ENCODE measurements at places on chromosomes 12 and 14.

- DNase-seq = no peak
Measured at GRCh38 chr12:123608182-123608581, 6.3 kb downstream of the DDX55 start.

DNA sequence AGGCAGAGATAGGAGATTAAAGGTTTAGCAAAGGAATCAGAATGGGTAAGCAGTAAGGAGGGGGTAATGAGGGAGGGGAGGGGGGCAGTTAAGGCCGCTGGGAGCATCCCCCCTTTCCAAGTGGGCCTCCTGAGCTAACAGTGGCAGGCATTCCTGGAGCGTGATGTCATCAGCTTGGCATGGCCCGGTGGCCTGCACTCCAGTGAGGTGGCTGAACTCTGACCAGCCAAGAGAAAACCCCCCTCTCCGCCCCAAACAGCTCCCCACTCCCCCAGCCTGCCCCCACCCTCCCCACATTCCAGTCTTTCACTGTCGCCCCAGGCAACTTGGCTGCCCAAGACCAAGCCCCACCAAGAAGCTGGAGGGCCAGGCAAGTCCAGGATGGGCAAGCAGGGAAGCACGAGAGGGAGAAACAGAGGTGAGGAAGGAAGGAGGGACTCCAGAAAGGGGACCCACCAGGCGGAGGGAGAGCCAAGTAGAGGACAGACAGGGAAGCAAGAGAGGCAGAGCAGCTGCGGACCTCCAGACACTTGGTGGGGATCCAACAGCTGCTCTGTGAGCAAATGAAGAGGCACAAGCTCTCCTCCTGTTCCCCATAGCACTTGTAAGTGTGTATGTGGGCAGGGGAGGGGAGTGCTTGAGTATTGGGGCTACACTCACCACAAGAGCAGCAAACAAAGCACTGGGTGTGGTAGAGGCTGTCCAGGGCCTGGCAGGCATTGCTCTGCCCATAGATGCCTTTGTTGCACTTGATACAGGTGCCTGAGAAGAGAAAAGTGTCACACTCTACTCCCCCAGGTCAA, 4.5 kb downstream of the AJUBA start:
- DNase-seq = no peak

- DNase-seq = peak; percentile 26
Measured at GRCh38 chr12:41663598-41664265, 475.6 kb downstream of the PDZRN4 start.

GRCh38 chr12:43586646-43587245, 34.7 kb upstream of the ADAMTS20 start:
- DNase-seq = no peak

DNA sequence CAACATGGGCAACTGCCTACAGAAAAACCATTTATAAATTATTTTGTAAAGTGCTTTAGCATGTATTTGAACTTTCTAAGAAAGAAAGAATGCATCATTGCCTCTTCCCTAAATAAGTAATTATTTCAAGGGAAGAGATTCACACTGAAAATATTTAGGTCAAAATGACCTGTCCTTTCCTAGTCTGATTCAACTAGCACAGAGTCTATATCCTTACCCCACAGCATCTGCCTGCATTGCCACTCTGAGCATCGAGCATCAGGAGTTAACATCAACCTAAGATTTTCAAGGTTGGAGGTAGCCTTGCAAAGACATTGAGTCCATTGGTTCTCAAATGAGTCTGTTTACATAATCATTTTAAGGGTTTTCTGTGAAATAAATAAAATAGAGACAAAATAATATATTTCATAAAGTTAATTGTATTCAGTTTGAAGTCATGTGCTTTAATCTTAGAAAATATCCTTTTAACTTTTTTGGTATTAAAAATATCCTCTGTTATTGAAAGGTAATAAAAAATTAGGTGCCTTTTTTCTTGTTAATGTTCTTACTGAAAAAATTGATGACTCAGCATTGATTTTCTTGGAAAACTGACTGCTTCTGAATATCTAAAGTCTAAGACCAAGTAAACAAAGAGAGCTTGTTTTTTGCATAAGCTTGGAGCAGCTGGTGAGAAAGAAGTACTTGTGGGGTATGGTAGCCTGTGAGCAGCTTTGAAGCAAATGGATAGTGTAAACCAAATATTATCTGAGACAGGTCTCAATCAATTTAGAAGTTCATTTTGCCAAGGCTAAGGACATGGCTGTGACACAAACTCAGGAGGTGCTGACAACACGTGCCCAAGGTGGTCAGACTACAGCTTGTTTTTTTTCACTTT, 269.0 kb upstream of the CLEC14A start:
- DNase-seq = no peak

GRCh38 chr14:98952593-98953350, 319.2 kb downstream of the BCL11B start:
- no peak for DNase-seq

DNA sequence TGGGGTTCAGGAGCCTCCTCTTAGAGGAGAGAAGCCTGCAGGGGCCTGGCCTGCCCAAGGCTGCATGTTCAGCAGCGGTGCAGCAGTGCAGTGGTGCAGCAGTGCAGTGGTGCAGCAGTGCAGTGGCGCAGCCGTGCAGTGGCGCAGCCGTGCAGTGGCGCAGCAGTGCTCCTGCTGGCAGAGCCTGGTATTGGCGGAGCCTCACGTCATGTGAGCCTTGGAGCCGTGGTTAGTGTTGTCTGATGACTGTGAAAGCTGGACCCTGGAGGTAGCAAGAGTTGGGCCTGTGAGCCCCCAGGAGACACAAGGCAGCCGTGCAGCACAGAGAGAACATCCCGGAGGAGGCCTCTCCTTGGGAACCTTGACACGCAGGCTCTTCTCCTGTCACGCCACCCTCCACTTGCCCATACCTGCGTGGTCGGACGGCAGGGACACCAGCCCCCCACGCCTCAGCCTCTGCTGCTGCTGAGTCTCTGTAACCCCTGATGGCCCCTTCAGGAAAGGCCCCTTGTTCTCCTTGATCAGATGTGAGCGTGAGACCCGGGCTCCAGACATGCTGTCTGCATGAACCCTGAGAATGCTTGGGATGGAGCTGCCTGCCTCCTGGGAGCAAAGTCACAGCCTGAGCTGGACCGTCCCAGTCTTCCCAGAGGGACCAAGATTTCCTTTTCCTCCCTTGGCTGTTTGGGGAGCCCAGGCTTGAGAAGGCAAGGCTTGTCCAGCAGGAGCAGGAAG, 193.7 kb downstream of the KIF26A start:
- DNase-seq = no peak

DNA sequence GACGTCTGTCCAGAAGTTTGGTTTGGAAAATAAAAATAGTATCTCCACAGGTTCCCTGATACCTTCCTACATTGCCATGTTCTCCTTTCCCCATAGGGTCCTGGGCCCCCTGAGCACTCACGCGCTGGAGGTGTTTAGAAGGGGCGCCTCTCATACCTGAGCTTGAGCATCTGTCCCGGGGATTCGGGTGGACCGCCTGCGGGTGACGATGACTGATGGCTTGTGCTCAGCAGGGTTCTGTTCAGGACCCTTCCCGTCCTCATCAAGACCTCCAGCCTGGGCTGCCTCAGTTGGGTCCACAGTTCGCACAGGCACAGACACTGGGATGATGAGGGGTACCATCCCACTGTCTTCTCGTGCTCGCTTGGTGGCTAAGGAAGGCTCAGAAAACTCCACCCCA, 22.7 kb upstream of the PNMA1 start:
- DNase-seq = no peak

DNA sequence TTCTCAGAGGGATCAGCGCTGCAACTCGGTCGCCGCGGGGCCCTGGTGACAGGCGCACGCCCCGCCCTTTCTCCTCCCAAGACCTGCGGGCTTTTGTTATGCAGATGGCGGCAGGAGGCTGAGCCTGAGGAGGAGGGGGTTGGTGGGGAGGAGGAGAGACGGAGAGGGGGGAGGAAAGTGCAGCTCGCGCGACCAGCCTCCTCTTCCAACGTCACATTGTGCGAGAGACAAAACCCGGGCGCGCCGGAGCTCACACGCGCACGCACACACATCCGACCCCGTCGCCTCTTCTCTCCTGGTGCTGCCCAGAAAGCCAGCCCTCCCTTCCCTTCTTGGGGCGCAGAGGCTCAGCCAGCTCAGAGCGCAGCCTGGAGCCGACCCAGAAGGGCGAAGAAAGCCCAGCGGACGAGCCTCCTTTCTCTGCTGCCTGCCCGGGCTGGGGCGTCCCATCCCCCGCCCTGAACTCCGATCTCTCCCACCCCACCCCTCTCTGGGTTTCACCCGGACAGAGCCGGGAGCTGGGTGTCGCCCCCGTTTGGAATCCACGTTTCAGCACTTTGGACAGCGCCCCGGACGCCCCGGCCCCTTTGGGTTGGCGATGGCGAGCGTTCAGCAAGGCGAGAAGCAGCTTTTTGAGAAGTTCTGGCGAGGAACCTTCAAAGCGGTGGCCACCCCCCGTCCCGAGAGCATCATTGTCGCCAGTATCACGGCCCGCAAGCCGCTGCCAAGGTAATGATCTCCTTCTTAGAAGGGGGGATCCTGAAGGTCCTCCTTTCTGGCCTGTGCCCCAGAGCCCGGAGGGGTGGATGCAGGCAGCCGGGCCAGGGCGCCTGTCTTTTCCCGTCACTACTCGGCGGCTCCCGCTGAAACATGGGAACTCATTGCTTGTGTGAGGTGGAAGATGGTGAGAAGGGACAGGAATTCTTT, at the start of gene SRRM4:
Gene SRRM4 (plus strand): TSS at position 257 of the 927 bp plus-strand sequence. CDS start 342 bp downstream, at position 599.
- peak; percentile 91 for DNase-seq

DNA sequence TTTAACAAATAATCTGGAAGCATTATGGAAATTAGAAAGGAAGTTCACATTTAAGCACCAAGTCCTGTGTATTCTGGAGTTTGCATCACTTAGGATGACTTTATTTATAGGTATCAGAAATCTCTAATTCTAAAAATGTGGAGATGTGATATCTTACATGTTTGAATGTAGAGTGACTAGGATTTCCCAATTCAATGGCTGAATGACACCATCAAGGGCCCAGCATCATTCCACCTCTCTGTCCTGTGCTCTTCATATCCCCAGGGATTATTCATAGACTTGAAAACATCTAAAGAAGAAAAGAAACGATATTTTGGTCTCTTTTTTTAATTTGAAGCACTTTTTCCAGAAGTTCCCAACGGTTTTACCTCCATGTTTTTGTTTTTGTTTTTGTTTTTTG, 15.2 kb upstream of the METAP2 start:
- DNase-seq = no peak

- peak; percentile 12 for DNase-seq
Measured at GRCh38 chr12:40946612-40947194, 241.4 kb upstream of the PDZRN4 start.

DNA sequence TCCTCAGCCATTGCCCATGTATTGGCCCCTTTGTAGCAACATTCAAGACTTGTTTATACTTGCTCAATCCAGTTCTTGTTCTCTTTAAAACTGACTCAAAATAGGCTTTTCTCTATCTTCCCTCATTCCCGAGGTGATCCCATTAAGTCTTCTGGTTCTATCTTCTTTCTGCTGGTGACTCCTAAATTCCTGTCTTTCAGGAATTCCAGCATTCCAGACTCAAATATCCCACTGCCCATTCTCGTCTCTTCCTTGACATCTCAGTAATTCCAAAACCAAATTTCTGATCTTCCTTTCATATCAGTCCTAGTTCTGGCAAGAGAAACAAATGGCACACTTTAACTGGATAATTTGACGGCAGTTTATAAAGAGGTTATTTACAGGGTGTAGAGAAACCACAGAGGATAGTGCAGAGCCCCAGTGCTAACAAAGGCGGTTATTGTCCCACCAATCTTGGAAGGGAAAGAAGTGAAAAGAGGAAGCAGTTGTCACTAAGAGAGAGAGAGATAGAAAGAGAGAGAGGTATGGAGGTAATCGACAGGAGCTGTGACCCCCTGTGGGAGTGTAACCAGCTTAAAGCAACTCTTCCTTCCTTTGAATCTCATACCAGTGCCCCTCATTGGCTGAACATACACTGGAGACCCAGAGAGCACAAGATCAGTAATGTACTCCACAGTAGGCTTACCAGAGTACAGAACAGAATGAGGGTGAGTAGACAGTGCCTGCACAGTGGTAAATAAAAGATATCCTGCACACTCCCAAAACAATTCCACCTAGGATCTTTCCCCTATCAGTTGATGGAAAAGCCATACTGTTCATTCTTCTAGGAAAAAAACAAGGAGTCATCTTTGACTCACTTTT, 177.6 kb upstream of the LMNTD1 start:
- no peak for DNase-seq

DNA sequence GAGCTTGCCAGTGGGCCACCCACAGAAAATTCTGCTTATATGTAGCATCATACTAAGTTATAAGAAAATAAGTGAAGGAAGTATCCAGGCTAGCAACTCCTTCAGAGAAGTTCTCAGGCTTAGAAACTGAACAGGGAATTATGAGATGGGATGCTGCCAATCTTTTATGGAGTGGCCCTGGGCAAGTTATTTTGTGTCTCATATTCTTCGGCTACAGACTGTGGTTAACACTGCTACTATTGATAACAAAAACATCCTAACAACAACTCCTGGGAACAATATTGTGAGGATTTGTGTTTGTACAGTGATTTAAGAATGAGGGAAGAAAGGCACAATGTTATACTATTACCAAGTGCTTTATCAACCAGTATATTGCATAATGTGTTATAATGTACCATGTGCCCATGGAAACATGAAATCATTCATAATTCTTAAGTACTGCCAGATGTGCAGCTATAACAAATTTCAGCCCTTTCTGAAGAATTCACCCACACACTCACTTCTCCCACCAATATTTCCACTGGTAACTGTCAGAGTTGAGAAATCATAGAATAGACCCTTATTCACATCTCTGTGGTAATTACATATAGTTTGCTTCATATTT, 113.3 kb upstream of the SOX5 start:
- DNase-seq = no peak

- DNase-seq = no peak
Measured at GRCh38 chr14:93923626-93924025, 3.5 kb upstream of the FAM181A start.

- no peak for DNase-seq
Measured at GRCh38 chr12:66003951-66004350, 126.6 kb downstream of the LLPH start.

Measured in NCI-H2081 (cell line).